ENCODE measurements at places on chromosomes 12 and 14.
A peak's percentile ranks its signal among the peaks of the same experiment; 100 is the strongest.

DNA sequence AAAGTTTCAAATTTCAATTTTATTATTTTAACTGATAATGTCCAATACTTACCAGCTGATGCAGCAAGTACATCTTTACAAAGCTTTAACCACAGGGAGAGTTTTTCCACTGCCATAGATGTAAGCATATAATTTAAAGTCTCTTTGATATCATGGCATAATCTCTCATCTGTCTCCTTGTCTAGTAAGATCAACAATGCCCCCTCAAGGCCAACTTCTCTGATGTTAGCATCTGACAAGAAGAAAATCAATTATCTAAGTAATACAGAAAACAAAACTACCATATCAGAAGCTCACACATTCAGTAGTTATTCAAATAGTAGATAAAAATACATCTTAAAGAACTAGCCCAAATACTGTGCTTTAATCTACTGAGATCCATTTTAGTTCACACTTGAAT, 94.2 kb downstream of the HEATR5A start:
- peak; percentile 34 for DNase-seq

- no peak for DNase-seq
Observed at GRCh38 chr14:34700622-34701130, 13.7 kb downstream of the CFL2 start.

GRCh38 chr12:51868821-51869495, 18.9 kb upstream of the ANKRD33 start:
- no peak for DNase-seq

DNA sequence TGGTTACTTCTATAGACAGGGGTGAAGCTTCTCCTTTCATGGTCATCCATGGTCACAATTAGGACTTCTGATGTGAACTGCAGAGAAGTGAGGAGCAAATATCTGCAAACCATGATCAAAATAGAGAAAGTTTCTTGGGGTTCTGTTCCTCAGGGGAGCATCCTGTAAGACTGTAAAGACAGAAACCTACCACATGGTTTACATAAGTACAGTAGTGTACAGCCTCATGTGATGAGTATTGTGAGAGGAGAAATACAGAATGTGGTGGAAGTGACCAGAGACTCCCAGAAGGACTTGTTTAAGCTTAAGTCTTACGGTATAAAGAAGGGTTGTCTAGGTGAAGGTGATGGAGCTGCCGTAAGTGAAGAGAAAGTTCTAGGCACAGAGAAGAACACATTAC, 484.7 kb downstream of the LRIG3 start:
- no peak for DNase-seq

- DNase-seq, result no peak
Observed at GRCh38 chr14:100297320-100298300, 8.6 kb downstream of the SLC25A29 start.

DNA sequence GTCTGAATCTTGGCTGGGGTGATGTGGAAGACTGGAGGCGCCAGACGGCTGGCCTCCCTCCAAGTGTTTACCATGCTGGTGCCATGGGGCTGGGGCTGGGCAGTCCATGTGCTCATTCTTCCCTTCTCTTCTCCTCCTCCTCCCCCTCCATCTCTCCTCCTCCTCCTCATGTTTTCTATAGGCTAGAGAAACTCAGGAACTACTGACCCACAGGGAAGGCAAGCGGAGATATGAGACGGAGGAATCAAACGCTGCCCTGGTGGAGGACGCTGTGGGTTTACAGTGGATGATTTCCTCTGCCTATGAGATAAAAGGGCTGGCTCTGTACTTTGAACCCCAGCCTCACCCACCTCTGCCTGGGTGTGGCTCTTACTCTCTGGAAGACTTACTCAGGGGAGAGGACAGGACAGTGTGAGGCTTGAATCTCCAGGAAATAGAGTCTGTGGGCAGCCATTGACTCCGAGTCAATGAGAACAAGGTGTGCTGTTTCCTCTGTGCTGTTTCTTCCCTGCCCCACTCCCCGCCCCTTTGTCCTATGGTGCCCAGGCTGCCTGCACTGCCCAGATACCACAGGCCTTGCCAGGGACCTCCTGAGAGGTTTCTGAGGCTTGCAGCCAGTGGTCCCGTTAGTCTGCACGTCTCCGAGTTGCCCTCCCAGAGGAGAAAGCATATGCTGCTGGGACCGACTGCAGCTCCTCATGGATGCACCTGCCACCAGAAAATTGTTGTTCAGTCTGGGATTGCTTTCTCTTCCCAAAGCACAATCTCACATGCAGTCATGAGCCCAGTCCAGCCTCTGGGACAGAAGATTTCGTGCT, 132.6 kb upstream of the ARHGAP5 start:
- DNase-seq, result peak; percentile 19

- no peak for DNase-seq
Observed at GRCh38 chr14:29454026-29454693, 473.5 kb downstream of the PRKD1 start.

DNA sequence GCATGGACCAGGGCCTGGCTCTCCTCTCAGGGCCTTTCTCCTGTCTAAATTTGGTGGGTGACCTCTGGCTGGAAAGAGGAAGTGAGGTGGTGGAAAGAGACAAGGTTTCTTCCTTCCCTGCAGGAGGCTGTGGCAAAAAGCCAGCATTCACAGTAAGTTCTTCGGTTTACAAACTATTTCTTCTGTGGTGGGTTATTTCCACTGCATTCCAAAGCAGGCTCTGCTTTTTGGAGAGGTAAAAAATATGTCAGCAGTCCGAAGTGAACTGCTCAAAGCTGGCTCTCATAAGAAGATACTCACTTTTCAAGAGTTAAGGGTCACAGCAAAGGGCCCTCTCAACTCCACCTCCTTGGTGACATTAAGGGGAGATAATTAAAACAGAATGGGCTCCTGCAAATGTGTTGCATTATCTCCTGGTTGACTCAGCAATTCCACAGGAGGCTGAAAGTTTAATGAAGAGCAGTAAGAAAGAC, 48.9 kb upstream of the POC1B start:
- no peak for DNase-seq

DNA sequence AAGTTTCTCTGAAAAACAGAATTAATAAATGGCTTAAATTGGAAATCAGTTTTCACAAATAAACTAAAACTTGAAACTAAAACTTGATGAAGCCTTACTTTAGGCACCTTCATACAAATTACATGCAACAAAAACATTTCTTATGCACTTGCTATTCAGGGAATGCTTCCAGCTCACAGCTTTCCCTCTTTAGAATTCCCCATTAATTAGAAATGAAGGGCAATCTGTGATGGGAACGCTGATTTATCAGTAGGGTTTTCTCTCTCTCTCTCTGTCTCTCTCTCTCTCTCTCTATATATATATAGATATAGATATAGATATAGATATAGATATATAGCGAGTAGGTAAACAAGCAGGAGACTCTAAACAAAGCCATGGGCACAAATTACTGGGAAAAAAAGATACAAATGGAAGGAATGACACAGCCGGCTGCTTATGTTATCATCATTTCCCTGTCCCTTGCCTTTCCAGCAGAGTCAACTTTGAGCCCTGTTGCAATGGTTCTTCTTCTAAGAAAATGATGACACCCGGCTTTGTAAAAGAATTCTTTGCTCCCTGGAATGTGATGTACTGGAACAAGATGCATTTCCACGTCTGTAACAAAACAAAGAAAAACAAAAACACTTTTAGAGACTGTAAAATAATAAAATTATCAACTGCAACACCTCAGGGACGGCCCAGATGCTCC, 1121.6 kb upstream of the TMEM132C start:
- DNase-seq, result no peak

DNA sequence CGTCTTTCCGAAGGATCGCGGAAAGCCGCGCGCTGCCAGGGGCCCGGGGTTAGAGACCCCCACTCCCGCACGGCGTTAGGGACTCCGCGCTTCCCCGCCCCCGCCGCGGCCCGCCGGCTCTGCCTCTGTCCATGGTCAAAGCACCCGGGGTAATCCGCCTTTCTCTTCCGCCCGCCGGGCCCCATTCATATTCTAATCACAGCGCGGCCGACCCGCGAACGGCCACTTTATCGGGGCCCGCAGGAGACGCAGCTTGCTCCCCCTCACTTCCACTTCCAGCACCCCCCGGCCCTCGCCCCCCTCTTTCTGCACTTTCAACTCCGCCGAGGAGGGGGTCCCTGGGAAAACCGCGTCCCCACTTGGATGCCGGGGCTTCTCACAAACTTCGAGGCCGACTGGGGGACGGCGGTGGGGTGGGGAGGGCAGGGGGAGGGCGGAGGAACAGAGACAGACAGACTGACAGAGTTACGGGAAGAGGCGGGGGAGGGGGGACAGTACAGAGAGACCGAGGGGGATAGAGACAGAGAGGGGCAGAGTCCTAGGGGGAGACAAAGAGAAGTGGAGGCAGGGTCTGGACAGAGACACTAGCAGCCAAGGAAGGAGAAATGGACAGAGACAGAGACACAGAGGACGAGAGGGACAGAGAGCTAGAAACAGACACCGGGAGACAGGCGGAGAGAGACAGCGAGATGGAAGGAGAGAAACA, 1.1 kb upstream of the RFX4 start:
- DNase-seq, result no peak

DNA sequence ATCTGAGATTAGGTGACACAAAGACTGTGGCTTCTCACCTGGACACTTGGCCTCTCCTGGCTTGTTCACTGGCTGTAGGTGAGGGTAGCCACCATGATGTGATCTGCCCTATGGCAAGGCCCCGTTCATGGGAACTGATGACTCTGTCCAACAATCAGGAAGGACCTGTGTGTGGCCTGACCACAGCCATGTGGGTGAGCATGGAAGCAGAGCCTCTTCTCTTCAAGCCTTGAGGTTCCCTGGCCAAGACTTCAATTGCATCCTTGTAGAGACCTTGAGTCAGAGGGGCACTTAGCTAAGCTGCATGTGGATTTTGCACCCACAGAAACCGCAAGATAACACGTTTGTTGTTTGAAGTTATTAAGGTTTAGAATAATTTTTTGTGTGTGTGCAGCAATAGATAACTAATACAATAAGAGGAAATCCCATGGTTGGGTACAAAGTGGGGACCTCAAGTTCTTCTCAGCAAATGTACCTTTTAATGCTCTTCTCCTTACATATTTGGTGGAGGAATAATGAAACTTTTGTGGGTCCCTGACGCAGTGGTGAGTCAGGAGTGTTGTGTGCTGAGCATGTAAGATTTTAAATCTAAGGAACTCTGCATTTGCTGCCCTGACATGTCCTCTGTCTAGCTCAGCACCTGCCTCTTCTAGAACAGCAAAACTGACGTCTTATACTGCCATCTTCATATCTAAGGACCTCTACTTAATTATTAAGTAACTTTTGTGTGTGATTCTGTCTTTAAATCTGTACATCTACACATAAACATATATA, 27.5 kb upstream of the PLEKHG7 start:
- DNase-seq, result no peak

GRCh38 chr12:123134826-123135225, 16.1 kb downstream of the PITPNM2 start:
- no peak for DNase-seq

- DNase-seq, result no peak
Observed at GRCh38 chr12:61220337-61220736, 1039.9 kb upstream of the USP15 start.

DNA sequence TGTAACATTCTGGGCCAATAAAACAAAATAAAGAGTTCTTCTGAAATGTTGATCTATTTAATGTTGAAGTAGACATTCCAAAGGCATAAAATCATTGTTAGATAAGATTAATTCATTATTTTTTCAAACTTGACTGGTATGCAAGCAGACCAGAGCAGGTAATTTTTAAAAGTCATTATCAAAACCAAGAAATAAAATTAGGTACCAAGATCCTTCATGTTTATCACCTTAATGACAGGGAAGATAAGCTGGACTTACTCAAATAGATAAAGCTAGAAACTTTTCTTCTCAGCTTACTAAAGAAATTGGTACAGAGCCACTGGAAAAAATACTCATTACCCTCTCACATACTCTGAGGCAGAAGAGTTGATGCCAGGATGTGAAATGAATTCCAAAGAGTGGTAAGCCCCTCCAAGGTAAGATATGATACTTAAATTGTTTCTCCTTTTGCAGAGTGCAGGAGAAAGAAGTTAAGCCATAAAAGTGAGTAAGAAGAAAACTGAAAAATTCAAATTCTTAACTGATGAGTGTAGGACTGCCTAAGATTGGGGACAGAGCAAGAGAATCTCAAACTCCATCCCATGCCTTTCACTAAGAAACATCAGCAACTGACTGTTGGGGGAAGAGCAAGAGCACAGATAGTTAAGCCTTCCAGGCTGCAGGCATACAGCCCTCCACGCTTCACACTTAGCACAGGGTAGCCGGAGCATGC, 111.9 kb downstream of the SLC41A2 start:
- DNase-seq, result no peak

GRCh38 chr12:68620519-68621471, 10.1 kb downstream of the RAP1B start:
- no peak for DNase-seq

DNA sequence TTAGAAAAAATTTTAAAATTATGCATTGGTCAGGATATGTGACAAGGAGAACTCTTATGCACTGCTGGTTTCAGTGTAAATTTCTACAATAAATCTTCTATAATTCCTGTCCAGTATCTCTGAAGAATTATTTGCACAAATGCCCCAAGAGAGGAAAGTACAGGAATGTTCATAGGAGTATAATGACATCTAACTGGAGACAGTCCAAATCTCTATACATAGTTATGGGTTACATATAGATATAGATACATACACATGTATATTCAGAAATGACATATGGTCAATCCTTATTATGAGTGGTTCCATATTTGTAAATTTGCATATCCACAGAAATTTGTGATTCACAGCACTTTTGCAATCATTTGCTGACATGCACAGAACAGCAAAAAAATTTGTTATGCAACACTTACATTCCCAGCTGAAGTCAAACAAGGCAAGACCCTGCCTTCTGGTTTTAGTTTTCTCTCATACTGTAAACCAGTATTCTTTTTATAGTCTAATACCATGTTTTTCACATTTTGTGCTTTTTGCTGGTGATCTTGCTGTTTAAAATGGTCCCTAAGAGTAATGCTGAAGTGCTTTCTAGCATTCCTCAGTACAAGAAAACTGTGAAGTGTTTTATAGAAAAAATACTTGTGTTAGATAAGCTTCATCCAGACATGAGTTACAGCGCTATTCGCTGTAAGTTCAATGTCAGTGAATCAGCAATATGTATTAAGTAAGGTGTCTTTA, 103.8 kb downstream of the SLC16A7 start:
- no peak for DNase-seq

GRCh38 chr14:61178226-61179060, 102.7 kb downstream of the TMEM30B start:
- no peak for DNase-seq

DNA sequence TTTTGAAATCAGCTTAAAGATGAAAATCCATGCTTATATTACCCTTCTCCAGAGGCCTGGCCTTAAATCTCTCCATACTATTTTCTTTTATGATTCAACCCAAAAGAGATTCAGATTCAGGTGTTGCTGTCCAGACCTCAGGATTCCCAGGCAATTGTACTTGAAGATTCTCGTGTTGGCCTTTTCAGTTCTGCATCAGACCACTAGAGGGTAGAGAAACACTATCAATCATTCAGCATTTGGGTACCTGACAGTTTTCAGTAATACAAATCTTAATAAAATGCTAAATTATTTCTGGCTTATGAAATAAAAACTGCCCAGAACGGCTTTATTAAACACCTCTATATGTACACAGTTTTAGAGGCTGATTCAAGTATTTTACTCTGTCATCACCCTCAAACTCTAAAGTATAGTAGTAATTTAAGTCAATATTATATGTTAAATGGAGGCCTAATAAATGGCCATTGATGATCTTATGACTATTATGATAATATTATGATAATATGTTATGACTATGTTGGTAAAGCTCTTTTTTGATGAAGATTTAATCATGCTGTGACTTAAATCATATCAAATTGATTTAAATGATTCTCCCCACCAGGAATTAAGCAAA, 301.1 kb downstream of the DUSP6 start:
- DNase-seq, result peak; percentile 66
